ENCODE measurements at places on chromosomes 4 and X. TPM values are rescaled to one million over a fixed set of nuclear protein-coding genes. Genes with fewer than 3 reads are reported as not detected.

DNA sequence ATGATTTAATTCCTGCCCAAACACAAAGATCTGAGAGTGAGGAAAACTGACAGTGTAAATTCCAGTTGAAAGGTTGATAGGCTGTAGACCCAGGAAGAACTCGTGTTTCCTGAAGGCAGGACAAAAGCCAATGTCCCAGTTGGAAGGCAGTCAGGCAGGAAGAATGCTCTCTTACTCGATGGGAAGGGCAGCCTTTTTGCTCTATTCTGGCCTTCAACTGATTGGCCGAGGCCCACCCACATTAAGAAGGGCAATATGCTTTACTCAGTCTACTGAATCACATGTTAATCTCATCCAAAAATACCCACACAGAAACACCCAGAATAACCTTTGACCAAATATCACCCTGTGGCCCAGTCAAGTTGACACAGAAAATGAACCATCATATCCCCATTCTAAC lies 45.3 kb upstream of the SOD3 start:
- no peak for DNase-seq
- H3K27me3 ChIP-seq = no peaks in the 10 kb centered on the region
- H3K27ac ChIP-seq = no peak overlapping the region
- no peak overlapping the region for H3K4me3 ChIP-seq

- no peak for DNase-seq
- no peak overlapping the region for H3K4me3 ChIP-seq
- H3K4me1 ChIP-seq = no peaks in the 10 kb centered on the region
- H3K27me3 ChIP-seq = no peaks in the 10 kb centered on the region
- H3K27ac ChIP-seq = no peak overlapping the region
- no peaks in the 10 kb centered on the region for H3K36me3 ChIP-seq
These were observed 213.9 kb downstream of the SPOCK3 start for GRCh38 chr4:167020410-167020809.

- no peaks in the 10 kb centered on the region for H3K36me3 ChIP-seq
- H3K4me3 ChIP-seq = no peak overlapping the region
- H3K27ac ChIP-seq = no peak overlapping the region
These were observed 127.1 kb downstream of the SLC7A11 start for GRCh38 chr4:138115053-138115452.

DNA sequence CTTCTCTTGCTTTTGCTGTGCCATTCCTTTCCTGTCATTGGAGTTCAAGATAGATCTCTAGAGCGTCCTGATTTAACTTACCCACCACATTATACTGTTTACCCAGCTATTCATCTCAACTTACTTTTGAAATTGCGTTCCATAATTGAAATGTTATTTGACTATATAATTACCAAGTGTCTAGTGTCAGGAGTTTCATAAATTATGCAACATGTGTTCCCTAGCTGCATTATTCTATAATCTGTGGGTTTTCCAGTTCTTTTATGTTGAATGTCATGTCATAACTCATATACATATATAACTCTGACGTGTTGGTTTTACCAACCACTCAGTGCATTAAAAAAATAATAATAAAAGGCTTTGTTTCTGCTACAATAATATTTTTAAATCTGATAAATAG lies 285.9 kb upstream of the ARSJ start:
- H3K27ac ChIP-seq = no peak overlapping the region
- DNase-seq = no peak
- no peak overlapping the region for H3K4me3 ChIP-seq

GRCh38 chr4:66769441-66769840 lies 775.9 kb downstream of the CENPC start:
- no peaks in the 10 kb centered on the region for H3K27me3 ChIP-seq
- no peaks in the 10 kb centered on the region for H3K36me3 ChIP-seq
- no peak overlapping the region for H3K27ac ChIP-seq
- no peak overlapping the region for H3K4me3 ChIP-seq

- H3K4me1 ChIP-seq = no peaks in the 10 kb centered on the region
- no peak for DNase-seq
- H3K27ac ChIP-seq = no peak overlapping the region
- no peaks in the 10 kb centered on the region for H3K36me3 ChIP-seq
- no peak overlapping the region for H3K4me3 ChIP-seq
These were observed 294.2 kb downstream of the GRIA2 start for GRCh38 chr4:157514711-157515110.

- no peak overlapping the region for H3K4me3 ChIP-seq
- H3K36me3 ChIP-seq = no peaks in the 10 kb centered on the region
- no peaks in the 10 kb centered on the region for H3K27me3 ChIP-seq
- no peak for DNase-seq
- H3K4me1 ChIP-seq = no peaks in the 10 kb centered on the region
These were observed 18.8 kb downstream of the PAK3 start for GRCh38 chrX:111114806-111115205.

DNA sequence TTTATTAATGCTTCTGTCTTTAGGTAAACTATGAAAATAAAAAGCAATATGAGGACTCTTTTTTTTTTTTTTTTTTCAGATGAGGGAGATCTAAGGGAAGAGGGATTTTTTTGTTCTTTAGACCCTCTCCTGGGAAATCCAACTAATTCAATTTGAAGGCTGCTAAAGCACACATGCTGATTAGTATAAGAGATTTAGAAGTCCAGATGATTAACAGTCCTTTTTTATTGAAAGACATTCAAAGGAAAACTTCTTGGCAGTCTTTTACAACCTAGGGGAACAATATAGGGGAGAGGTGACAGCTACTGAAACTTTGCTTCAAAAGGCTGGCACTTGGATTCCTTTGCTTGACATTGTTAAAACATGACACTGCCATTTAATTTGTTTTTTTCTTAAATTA lies 602.5 kb downstream of the RAPGEF2 start:
- H3K27ac ChIP-seq = no peak overlapping the region
- H3K27me3 ChIP-seq = no peaks in the 10 kb centered on the region
- H3K4me1 ChIP-seq = no peaks in the 10 kb centered on the region
- DNase-seq = no peak
- H3K4me3 ChIP-seq = no peak overlapping the region
- no peaks in the 10 kb centered on the region for H3K36me3 ChIP-seq

DNA sequence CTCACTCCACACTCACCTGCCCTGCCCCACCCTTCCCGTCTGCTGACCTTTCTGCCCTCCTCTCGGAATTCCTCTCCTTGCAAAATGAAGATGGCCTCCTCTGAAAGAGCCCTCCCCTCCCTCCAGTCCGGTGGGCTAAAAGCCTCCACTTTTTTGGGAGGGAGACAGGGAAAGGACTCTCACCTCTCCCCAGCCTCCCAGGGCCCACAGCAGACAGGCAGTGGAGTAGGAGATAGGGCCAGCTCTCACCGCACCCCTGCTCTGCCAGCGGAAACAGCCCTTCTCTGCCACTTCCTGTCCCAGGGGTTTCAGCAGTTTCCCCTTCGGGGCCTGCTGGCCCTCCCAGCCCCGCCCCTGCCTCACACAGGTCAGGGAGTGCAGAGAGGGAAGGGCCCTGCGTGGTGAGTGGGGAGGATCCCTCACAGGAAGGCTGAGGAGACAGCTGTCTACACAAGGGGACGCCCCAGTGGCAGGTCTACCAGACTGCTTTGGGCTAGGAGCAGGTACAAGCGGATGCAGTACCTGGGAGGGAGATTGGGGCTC lies 18.2 kb downstream of the ELF4 start:
- DNase-seq = peak; percentile 94
- H3K27me3 ChIP-seq = no peaks in the 10 kb centered on the region
- peaks cover 6% of the 10 kb centered on the region for H3K36me3 ChIP-seq

DNA sequence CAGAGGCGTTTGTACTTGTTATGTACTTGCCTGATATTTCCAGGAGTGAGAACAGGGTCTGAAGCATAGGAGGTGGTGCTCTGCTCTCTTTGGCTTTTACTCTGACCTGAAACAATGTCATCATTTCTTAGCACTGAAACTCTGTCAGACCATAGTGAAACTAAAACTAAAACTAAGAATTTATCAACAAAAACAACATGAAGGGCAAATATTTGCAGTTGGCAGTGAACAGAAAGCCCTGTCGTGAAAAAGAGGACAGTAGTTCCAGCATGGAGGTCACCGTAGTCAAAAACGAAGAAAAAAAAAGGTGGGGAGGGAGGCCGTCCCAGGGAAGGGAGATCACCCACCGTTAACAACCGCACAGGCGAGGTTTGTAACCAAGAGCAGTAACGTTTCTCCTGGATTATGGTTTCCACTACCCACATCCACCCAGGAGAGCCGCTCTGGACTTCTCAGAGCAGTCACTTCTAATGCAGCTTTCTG lies 97.5 kb downstream of the ANK2 start:
- DNase-seq = peak; percentile 63
- H3K36me3 ChIP-seq = no peaks in the 10 kb centered on the region
- peaks cover 7% of the 10 kb centered on the region for H3K27me3 ChIP-seq
- H3K4me3 ChIP-seq = peak overlapping the region; percentile 70
- peak overlapping the region; percentile 85 for H3K27ac ChIP-seq

DNA sequence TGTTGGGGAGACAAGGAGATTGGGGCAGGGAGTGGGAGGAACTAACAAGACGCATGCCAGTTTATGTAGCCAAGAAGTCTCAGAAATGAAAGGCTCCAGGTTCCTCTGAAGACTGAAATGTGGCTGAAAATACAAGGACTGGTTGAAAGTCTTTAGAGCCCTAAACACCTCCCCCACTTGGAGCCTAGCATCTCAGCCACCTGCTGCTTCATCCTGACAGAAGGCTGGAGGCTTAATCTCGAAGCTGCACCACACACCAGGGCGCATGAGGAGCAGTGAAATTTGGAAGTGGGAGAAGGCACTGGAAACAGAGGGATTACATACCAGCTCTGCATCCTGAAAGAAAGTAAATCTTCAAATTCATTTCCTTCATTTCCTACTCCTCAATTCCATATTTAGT lies 160.7 kb upstream of the FTHL17 start:
- DNase-seq = no peak
- H3K36me3 ChIP-seq = no peaks in the 10 kb centered on the region
- no peaks in the 10 kb centered on the region for H3K4me1 ChIP-seq
- H3K4me3 ChIP-seq = no peak overlapping the region

DNA sequence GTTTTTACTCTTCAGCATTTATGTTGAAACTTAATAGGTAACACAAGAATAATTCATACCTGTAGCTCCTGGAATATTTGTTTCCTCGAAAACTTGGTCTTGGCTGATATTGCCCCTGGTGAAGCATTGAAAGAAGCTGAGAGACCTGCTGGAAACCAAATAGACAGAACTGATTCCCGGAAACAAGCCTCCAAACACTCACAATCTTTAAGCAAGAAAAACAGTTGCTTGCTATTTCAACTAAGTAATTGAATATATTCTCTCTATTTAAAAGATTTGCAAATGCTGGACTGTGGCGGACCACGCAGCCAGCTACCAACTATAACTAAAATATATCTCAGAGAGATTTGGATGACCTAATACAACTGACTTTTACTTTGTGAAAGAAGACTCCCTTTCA lies 3.6 kb downstream of the PCDH18 start:
- H3K4me1 ChIP-seq = no peaks in the 10 kb centered on the region
- H3K27me3 ChIP-seq = no peaks in the 10 kb centered on the region
- no peak overlapping the region for H3K27ac ChIP-seq
- no peak for DNase-seq
- no peak overlapping the region for H3K4me3 ChIP-seq

DNA sequence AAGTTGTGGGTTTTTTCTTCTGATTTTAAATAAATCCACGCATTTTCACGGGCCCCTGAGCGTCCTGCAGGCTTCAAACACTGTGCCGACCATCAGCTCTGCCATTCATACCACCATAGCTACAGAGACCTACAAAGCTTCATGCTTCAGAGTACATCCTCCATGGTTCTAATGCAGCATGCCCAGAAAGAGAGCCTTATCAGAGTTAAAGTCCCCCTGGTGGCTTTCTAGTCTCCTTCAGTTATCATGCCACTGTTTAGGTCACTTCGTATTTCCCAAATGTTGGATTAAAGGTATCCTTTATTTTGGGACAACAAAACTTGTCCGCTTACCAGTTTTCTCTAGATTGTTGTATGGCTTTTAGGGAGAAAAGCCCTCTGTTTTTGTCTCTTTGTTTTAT lies 66.7 kb upstream of the VCX2 start:
- H3K27me3 ChIP-seq = no peaks in the 10 kb centered on the region
- H3K27ac ChIP-seq = no peak overlapping the region
- H3K36me3 ChIP-seq = no peaks in the 10 kb centered on the region
- no peak for DNase-seq
- H3K4me3 ChIP-seq = no peak overlapping the region

GRCh38 chrX:136204571-136204970 lies 46.6 kb downstream of the MAP7D3 start:
- peaks cover 3% of the 10 kb centered on the region for H3K36me3 ChIP-seq
- no peaks in the 10 kb centered on the region for H3K27me3 ChIP-seq
- H3K4me1 ChIP-seq = peaks cover 21% of the 10 kb centered on the region
- H3K27ac ChIP-seq = no peak overlapping the region
- no peak overlapping the region for H3K4me3 ChIP-seq
- DNase-seq = peak; percentile 78

DNA sequence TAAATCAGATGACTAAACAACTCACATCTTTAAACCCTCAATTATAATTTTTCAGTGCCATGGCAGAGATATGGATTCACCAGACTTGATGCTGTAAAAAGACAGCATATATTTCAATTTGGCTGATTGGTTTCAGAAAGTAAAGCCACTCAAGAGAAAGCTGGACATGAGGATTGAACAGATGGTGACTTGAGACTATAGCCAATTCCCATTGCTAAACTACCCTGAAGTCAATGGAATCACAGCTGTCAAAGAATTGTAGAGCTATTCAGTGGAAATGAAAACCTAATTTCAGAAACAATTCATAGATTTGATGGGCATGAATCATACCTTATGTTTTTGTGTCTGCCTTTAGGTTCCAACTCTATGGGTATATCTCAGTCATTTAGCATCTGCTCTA lies 510.6 kb upstream of the BOD1L1 start:
- H3K27me3 ChIP-seq = no peaks in the 10 kb centered on the region
- H3K36me3 ChIP-seq = no peaks in the 10 kb centered on the region
- no peaks in the 10 kb centered on the region for H3K4me1 ChIP-seq
- H3K27ac ChIP-seq = no peak overlapping the region

GRCh38 chr4:32477518-32477917 lies 1757.3 kb downstream of the PCDH7 start:
- H3K36me3 ChIP-seq = no peaks in the 10 kb centered on the region
- no peak overlapping the region for H3K4me3 ChIP-seq
- no peak for DNase-seq
- H3K27ac ChIP-seq = no peak overlapping the region

The MND1 gene
- total RNA-seq = 18.8 TPM

The PLAC8 gene
- 41.2 TPM for total RNA-seq

The SPANXA2 gene
- total RNA-seq = not detected

The LIMCH1 gene
- not detected for total RNA-seq
